ENCODE measurements at places on chromosomes 1 and 21.

DNA sequence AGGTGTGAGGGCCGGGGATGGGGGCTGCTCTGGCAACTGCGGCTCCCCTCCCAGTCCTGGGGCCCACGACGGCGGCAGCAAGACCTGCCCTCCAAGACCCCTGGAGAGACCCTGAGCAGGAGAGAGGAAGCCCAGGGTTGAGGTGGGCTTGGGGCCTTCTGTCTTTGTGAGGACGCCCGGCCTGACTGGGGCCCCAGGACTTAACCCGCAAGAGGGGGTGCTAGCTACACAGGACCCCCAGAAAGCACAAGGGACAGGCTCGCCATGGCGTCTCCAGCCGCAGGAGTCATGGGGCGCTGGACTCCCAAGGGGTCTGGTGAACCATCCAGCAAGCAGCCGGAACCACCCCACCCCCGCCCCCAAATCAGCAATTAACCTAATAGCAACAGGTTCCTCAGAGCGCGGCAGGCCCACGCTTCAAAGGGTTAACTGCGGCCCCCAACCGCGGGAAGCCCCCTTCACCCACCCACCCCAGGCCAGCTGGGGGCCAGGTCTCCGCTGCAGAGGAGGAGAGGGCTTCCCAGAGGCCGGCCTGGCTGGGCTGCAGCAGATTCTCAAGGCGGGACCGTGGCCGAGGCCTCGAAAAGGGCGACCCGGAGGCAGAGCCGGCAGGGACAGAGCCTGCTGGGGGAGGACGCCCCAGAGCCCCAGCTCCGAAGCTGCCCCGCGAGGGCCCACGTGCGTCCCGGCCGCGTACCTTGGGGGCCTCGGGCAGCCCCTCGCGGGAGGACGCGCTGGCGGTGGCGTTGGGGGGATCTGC, 525 bp downstream of the C1QTNF12 start:
- DNase-seq = no peak

- no peak for DNase-seq
These were observed 75.1 kb downstream of the PHTF1 start for GRCh38 chr1:113684153-113684541.

DNA sequence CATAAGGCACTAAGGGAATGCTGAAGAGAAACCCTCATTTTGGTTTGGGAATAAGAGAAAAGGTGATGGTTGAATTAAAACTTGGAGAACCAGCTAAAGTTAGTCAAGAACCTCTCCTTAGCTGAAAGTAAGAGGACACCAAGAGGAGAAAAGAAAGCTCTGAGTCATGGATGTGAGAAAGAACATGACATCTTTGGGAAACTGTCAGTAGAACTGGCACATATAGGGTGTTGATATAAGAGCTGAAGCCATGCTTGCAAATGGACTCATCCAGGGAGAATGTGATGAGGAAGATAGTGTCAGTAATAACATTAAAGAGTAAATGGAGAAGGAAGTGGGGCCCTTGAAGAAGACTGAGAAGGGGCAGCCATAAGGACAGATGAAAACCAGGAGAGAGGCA, 54.3 kb downstream of the LRRC8C start:
- DNase-seq = no peak

- no peak for DNase-seq
These were observed 32.9 kb downstream of the FCRL5 start for GRCh38 chr1:157519451-157519850.

DNA sequence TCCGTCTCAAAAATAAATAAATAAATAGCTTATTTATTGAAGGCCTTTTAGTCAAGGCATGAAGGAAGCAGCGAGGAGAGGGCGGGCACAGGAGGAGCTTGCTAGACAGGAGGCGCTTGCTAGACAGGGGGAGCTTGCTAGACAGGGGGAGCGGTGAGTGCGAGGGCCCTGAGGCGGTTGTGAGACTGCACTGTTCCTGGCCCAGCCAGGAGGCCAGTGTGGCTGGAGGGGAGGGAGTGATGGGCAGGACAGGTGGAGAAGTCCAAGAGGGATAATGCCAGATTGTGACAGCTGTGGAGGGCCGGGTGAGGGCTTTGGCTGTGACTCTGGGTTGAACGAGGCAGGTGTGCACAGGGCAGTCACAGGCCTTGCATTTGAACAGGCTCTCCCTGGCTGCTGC, 18.2 kb downstream of the KIF17 start:
- DNase-seq = no peak

GRCh38 chr1:196043268-196043667, 565.0 kb downstream of the KCNT2 start:
- DNase-seq = no peak

- DNase-seq = no peak
These were observed 1.6 kb upstream of the KLHDC9 start for GRCh38 chr1:161096530-161096929.

DNA sequence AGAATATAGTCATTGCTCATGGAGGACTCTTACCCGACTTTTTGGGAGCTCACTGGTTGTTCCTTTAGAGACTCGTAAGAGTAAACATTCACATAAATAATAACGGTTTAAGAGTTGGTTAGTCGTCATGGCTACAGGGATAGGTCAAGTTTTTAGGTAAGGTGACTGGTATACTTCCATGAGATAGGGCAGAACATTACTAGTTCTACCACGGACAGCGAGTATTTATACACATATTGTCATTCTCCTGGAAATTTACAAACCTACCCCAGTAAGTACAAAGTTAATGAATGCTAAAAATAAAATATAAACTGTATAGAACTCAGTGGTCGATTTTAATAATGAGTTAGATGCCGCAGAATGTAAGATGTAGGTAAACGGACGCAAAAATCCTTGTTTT, 1.2 kb upstream of the RYR2 start:
- no peak for DNase-seq

Measured in activated CD4-positive, alpha-beta T cell treated with anti-CD3 and anti-CD28 coated beads for 24 hours (primary cell).